AG20443 (cell line): ENCODE measurements at places on chromosomes 3 and 15.

DNA sequence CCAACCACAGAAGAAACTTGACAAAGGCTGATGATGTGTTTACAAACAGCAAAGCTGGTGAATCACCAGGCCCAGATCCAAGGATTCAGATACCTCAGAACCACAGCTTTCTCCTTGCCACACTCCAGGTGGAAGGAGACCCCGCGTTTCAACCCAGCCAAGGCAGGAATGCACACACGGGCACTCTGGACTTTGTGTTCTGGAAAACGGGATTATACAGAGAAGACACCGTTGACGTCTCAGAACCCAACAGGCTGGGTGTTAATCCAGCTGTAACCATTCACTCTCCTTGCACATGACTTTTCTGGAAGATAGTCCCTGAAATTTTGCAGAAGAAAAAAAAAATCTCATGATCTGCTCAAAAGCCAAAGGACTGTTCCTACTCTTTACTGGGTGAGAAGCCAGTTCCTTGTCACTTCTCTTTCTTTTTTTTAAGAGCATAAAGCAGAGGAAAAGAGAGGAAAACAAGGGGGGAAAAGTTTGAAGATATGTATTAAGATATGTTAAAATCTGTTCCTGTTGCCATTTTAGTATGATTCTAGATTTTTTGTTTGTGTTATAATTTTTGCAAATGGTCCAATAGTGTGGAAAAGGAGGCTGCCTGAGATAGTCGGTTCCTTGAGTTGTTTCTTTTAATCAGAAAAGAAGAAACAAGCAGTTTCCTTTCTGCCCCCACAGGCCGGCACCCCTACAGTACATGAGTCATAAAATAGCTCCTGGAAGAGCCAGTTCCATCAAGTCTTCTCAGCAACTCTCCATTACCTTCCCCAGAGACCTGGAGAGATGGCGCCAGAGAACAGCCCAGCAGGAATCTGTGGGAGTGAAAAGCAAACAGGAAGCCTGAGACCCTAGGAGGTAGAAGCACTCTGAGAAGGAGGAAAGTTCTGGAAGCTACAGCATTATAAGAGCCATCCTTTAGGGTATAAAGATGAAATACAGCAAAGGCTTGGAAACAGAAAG, 73.1 kb downstream of the RORA start:
- DNase-seq: peak; percentile 23

- no peak for DNase-seq
Measured at GRCh38 chr15:61824291-61824690, 236.0 kb downstream of the VPS13C start.

- no peak for DNase-seq
Measured at GRCh38 chr15:69555080-69555479, 102.5 kb downstream of the RPLP1 start.

DNA sequence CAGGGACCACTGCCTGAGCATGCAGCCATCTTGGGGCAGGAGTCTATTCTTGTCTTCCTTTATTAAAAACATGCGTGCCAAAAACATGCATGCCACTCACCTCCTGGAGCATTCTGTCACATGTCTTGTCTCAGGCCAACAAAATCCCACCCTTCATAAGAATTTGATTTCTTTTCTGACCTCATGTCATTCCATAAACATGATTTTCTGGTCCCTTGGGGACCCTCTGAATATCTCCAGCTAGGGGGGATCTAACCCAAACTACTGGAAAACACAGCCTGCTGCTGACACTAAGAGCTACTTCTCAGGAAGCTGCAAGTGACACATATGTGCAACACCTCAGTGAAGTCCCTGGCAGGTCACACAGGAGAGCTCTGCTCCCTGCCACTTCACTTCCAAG, 26.8 kb upstream of the NOX5 start:
- DNase-seq: no peak

DNA sequence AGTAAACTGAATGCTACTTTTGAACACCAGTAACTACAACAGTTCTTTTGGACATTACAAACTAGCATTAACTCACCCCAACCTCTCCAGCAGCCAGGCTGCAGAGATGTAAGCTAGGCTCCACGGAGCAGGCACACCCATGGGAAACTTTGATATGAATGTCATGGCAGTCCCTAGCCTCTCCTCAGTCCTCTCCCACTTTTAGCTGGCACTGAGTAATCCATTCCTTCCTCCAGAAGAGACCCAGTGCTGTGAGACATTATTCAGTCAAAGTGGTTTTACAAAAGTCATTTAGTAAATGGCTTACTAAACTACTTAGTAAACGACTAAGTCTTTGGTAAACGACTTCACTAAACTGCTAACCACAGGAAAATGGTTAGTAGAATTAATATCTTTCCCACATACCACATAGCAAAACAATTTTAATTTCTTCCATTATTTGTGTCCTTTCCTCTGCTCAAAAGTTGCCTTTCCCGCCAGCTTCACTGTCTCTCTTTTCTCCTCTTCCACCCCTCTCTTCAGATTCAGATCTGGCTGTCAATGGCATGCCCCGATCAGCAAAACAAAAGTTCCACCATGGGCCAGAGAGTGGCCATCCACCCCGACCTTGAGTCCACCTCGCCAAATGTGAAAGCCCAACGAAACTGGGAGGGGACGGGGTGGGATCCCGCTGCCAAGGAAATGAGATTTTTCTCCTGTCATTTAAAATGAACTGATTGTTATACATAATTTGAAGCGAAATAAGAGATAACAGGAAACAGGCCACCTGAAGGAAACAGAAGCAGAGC, 67.5 kb upstream of the TJP1 start:
- DNase-seq: no peak

GRCh38 chr3:152069871-152070270, 196.4 kb downstream of the SUCNR1 start:
- DNase-seq: no peak

GRCh38 chr15:51884517-51885236, 55.2 kb downstream of the TMOD3 start:
- DNase-seq: peak; percentile 22

GRCh38 chr3:127820221-127820825, 2.0 kb downstream of the MGLL start:
- DNase-seq: peak; percentile 64

DNA sequence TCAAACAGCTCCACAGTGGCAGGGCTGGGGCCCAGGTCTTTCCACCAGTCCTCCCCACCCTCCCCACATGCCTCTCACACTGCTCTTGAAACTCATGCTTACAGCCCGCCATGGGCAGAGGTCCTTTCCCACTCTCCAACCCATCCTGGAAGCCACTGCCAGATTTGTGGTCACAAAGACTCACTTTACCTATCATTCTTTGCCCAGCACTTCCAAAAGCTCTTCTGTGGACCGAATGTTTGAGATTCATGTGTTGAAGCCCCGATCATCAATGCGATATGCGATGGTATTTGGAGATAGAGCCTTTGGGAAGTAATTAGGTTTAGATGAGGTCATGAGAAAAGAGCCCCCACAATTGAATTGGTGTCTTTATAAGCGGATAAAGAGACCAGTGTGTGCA, 247.8 kb downstream of the VPS13C start:
- no peak for DNase-seq

GRCh38 chr3:185089343-185089742, 63.5 kb downstream of the C3orf70 start:
- no peak for DNase-seq
